Neural crest cell (in vitro differentiated cells): ENCODE measurements at places on chromosomes 1 and 21. TPM values are rescaled to one million over a fixed set of nuclear protein-coding genes. Genes with fewer than 3 reads are reported as not detected.

DNA sequence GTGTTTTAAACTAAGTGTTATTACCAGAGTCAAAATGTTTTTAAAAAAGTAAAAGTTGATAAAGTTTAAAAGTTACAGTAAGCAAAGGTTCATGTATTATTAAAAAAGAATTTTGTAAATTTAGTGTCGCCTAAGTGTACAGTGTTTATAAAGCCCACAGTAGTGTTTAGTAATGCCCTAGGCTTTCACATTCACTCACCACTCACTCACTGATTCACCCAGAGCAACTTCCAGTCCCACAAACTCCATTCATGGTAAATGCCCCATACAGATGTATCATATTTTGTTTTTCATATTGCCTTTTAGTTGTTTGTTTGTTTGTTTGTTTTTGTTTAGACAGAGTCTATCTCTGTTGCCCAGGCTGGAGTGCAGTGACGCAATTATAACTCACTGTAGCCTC lies 353.8 kb upstream of the PTBP2 start:
- no peak overlapping the region for H3K4me3 ChIP-seq
- no peaks in the 10 kb centered on the region for H3K4me1 ChIP-seq
- H3K27ac ChIP-seq: no peak overlapping the region
- no peak for DNase-seq
- no peaks in the 10 kb centered on the region for H3K36me3 ChIP-seq

GRCh38 chr1:221714227-221715152 lies 27.4 kb downstream of the DUSP10 start:
- no peaks in the 10 kb centered on the region for H3K36me3 ChIP-seq
- H3K27ac ChIP-seq: no peak overlapping the region
- H3K4me3 ChIP-seq: no peak overlapping the region
- H3K27me3 ChIP-seq: no peaks in the 10 kb centered on the region
- DNase-seq: no peak
- H3K4me1 ChIP-seq: peaks cover 29% of the 10 kb centered on the region

- peak within 1 kb of the TSS; percentile 99 for H3K27ac ChIP-seq
- peaks cover 43% of the 10 kb centered on the region for H3K27me3 ChIP-seq
- H3K36me3 ChIP-seq: no peaks in the 10 kb centered on the region
- peak within 1 kb of the TSS; percentile 99 for H3K4me3 ChIP-seq
- peaks cover 18% of the 10 kb centered on the region for H3K4me1 ChIP-seq
- DNase-seq: peak; percentile 58
Measured at GRCh38 chr1:67832737-67833601, at the start of gene GNG12. Gene GNG12, minus strand, starts transcription at chr1:67833467. Its CDS starts 125,781 bp downstream, at chr1:67707686.

DNA sequence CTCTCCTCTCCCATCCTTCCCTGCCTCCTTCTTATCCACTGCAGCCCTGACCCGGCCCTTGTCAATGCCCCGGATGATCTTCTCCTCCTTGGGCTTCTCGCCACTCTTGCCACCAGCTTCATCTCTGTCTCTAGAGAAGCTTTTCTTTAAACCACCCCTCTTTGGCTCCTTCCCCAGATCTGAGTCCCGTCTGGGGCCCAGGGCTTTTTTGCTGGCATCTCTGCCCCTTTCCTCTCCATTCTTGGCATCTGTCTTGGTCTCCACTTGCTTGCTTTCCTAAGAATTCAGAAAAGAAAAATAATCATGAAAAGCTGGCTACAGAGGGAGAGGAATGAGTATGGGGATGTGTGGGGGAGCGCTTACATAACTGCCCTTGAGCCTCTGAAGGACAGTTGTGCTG lies 11.8 kb downstream of the SHISA4 start:
- H3K4me1 ChIP-seq: peaks cover 25% of the 10 kb centered on the region
- H3K27me3 ChIP-seq: no peaks in the 10 kb centered on the region
- peak overlapping the region; percentile 51 for H3K27ac ChIP-seq
- no peak for DNase-seq
- H3K4me3 ChIP-seq: no peak overlapping the region

- H3K36me3 ChIP-seq: peaks cover 13% of the 10 kb centered on the region
- H3K4me1 ChIP-seq: no peaks in the 10 kb centered on the region
- no peak overlapping the region for H3K27ac ChIP-seq
- DNase-seq: no peak
Measured at GRCh38 chr1:39753132-39754025, 14.7 kb downstream of the PPIE start.

DNA sequence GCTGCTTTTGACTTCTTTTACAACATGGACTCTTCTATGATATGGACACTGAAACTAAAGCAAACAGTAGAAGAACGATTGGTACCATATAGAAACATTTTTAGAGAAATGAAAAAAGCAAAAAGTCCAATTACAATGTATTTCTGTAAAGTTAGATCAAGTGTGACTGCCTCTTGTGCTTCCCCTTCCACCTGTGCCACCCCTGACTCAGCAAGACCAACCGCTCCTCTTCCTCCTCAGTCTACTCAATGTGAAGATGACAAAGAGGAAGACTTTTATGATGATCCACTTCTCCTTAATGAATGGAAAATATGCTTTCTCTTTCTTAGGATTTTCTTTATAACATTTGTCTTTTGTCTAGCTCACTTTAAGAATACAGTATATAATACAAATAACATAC lies 66.9 kb downstream of the PHTF1 start:
- H3K4me3 ChIP-seq: no peak overlapping the region
- no peak for DNase-seq
- H3K36me3 ChIP-seq: peaks cover 76% of the 10 kb centered on the region

Gene USP33
- total RNA-seq: 64.1 and 67.4 TPM in 2 replicates

- no peaks in the 10 kb centered on the region for H3K27me3 ChIP-seq
- H3K4me3 ChIP-seq: no peak overlapping the region
- no peaks in the 10 kb centered on the region for H3K36me3 ChIP-seq
- H3K27ac ChIP-seq: no peak overlapping the region
Measured at GRCh38 chr1:11799896-11800295, 5.9 kb downstream of the MTHFR start.

Gene KRTAP21-3
- total RNA-seq: not detected in 2 replicates

Gene BACH1
- total RNA-seq: 66.4 and 69.2 TPM in 2 replicates

- H3K4me3 ChIP-seq: no peak overlapping the region
- no peaks in the 10 kb centered on the region for H3K4me1 ChIP-seq
- no peaks in the 10 kb centered on the region for H3K27me3 ChIP-seq
- H3K36me3 ChIP-seq: peaks cover 5% of the 10 kb centered on the region
Measured at GRCh38 chr1:187032982-187033692, 204.4 kb downstream of the PLA2G4A start.

DNA sequence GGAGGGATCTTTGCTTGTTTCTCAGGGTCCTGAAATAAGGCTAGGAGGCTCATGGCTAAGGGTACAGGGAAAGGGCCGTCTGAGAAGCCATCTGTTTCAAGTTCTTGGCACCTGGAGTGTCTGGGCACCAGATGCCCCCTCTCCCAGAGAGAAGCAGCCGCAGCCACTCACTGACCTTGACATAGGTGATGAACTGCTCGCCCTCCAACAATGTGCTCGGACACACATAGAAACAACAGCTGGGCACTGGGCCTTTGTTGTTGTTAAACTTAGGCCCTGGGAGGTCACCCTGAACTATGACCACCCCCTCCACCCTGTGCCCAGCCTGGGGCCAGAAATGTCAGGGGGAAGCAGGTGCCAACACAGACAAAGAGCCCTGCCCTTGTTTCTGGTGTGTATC lies 9.2 kb upstream of the TNNI1 start:
- peaks cover 2% of the 10 kb centered on the region for H3K36me3 ChIP-seq
- no peak for DNase-seq
- no peak overlapping the region for H3K4me3 ChIP-seq
- peak overlapping the region; percentile 43 for H3K27ac ChIP-seq
